ENCODE measurements at places on chromosomes 5 and 9.

DNA sequence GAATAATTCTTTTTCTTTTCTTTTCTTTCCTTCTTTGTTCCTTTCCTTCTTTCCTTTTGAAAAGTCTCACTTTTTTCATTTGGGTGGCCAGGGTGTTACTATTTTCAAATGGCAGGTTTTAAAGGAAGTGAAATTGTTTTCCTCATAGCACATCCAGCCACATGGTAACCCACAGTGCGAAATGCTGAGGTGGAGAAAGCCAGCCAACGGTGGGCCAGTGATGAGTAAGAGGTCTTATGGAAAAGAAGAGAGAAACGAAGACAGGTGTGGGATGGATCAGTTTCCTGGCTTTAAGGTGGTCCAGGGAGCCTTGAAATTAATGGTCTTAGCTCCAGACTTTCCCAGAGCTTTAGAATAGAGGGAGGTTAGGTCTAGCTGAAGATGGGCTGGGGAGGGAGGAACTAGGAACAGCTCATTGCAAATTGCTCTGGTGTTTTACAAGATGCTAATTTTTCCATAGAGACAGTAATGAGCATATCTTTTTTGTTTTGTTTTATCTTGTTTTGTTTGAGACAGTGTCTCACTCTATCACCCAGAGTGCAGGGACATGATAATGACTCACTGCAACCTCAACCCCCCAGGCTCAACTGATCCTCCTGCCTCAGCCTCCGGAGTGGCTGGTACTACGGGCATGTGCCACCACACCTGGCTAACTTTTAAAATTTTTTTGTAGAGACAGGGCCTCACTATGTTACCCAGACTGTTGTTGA, 17.8 kb downstream of the ITK start:
- DNase-seq = peak; percentile 64

DNA sequence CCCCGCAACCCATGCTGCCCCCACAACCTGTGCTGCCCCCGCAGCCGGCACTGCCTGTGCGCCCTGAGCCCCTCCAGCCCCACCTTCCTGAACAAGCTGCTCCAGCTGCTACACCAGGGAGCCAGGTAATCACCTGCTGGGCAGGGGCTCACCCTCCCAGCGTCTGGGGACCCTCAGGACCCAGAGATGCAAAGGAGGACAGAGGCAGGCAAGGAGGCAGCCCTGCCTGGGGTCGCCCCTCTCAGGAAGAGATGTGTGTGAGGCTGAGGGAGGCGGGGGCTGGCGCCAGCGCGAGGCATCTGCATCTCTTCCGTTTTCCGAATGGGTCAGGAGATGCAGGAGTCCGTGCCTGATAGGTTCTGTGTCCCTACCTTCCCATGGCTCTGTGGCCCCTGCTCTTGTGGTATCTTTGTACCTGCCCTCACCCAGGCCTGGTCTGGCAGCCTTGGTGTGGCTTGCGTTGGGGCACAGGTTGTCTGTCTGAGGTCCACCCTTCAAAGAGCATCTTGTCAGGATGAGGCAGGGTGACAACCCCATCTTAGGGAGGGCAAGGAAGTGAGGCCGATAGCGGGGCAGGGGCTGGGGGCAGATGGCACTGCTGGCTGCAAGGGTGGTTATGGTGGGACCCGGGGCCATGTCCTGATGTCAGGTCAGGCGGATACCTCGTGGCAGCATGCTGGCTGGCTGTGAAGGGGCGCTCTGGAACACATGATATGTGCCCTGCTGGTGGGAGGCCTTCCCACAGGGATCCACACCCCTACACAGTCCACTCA, 75.7 kb downstream of the WNK2 start:
- no peak for DNase-seq

GRCh38 chr5:10689391-10690081, 71.5 kb downstream of the DAP start:
- peak; percentile 43 for DNase-seq

GRCh38 chr9:113562653-113563381, 99.3 kb downstream of the RGS3 start:
- no peak for DNase-seq

DNA sequence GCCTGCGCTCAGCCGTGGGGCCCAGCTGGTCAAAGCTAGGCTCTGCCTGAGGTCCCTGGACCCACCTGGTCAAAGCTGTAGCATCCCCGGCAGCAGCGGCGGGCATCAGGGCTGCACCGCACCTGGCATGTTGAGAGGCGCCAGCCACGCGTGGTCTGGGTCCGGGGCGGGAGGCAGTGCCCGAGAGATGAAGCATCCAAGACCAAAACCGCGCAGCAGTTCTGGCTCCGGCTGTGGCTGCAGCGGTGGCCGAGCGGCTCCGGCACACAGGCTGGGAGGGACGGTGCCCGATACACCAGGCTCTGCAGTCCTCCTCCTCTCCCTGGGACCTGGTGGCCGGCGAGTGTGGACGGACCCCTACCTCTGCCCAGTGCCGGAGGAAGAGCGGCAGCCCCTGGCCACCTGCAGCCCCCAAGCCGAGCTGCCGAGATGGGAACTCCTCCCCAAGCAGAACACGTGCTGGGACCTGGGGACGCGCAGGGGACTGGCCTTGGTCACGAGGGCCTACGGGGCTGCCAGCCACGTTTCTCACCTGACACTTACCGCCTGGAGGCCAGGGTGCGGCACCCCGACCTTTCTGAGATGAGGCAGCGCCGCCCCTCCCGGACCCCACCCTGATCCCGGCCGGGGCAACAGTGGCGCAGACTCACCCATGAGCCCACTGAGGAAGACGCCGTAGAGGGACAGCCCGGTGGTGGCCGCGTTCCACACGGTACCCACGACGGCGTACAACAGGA, 33.0 kb downstream of the SLC9A3 start:
- DNase-seq = no peak

DNA sequence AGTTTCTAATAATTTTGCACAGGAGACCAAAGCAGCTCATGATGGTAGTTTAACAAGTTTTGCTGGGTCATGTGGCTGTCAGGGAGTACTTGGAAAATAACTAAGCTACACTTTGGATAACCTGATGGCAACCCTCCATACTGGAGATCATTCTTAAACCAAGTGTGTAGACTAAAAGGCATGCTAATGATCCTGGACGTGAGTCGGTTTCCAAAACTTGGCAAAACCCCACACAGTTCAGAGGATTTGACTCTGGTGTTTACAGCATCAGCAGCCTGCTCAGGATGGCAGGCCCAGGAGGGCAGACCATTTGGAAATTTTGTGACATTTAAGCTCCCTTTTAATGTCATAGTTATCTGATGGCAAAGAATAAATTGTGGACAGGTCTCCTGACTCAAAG, 196.5 kb upstream of the EFNA5 start:
- DNase-seq = no peak

DNA sequence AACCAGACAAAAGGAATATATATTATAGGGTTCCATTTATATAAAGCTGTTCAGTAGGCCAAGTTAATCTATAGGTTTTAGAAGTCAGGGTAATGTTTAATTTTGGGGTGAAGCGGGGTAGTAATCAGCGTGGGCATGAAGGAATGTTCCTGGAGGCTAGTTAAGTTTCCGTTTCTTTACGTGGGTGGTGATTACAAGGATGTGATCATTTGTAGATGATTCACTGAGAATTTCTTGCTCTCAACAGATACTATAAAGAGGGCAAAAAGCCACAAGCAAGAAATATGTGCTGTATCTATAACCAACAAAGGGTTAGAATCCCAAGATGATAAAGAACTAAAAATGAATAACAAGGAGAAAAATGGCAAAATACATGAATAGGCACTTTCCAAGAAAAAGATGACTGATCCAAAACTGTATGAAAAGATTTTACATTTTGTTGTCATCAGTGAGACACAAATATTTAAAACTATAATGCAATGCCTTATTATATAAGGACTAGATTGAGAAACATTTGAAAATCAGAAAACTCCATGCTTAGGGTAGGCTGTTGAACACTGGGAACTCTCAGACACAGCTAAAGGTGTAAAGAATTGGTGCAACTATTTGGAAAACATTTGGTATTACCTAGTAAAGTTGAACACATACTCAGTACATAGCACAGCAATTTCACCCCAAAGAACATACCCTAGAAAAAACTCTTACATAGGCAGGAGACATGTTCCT, 224.3 kb upstream of the S1PR3 start:
- no peak for DNase-seq

- no peak for DNase-seq
Observed at GRCh38 chr9:14347406-14348122, 33.6 kb upstream of the NFIB start.

DNA sequence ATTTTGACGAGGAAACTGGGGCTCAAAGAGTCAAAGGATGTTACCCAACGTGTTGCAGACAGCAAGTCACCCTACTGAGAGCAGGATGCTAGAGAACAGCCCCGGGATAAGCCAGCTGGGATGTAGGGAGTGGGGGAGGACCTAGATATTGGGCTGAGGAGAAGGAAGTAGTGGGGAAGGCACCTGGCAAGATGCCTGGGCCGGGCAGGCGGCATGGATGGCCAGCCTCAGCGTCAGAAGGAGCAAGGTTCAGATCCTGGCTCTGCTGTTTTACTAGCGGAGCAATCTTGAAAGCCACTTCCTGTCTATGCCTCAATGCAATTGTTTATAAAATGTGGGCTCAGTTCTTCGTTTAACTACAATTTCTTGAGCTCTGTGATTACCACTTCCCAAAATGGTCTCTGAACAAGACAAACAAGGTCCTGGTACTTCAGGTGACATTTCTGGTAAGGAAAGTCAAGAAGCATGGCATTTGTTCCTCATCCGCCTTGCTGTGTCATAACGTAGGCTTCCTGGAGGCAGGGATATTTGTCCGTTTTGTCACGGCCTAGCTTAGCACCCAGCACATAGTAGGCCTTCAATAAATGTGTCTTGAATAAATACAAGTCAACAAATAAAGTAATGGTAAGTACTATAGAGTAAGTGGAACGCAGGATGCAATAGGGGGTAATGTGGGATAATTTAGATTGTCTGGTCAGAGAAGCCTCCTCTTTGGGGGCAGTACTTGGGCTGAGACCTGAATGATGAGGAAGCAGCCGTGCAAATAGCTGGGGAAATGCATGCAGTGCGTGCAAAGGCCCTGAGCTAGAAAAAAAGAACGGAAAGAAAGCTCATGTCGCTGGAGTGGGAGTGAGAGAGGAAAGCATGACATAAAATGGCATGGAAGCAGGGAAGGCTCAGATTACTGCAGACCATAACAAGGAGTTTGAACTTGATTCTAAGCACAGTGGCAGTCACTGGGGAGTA, 70.5 kb downstream of the SMIM23 start:
- no peak for DNase-seq

- DNase-seq = no peak
Observed at GRCh38 chr5:150261231-150261630, 28.3 kb downstream of the CAMK2A start.

GRCh38 chr5:97840643-97841042, 657.6 kb upstream of the RIOK2 start:
- no peak for DNase-seq

DNA sequence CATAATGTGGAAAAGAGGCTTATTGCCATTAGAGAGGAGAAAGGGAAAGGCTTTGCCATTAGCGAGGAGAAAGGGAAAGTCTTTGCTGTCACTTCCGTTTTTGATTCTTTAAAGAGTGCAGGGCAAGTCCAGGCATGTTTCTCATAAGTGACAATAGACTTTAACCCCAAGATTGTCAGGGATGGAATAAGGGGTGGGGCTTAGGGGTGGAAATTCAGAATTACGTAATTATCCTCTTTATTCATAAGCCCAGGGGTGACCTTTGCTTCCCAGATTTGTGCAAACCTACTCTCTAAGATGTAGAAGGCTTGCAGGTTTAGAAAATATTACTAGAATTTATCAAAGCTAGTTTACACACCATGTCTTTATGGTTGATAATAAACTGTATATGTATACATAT, 2.3 kb upstream of the PLK2 start:
- DNase-seq = no peak

DNA sequence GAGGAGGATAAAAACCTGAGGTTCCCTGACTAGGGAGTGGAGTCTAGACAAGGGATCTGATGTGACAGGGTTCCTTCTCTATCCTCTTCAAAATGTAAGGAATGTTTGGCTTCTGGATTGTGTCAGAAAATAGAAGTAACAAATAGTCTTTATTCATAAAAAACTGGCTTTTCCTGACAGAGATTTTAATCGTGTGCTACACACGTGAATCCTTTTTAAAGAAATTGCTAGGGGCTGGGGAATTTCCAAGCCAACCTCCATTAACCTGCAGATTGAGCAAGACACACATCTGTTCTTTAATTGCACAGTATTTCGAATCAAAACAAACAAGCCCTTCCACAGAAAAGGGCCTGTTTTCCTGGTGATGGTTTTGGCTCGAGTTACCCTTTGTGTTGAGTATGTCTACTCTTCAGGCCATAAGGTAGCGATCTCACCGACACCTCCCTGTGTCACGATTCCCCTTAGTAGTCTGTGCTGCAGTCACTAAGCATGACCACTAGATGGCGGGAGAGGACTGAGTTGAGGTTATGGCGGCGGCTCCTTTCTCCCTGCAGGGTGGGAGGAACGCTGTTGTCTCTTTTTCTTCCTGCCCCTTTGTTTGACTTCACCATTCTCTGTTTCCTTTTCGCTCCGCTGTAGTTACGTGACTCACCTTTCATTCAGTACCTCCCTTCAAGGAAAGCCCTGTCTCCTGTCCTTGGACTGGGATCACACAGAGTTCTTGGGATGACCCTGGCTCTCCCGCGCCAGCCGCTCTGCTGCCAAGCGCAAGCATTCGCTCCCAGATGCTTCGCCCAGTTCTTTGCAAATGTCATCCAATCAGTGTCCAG, 137.1 kb upstream of the SLC24A2 start:
- DNase-seq = peak; percentile 89

DNA sequence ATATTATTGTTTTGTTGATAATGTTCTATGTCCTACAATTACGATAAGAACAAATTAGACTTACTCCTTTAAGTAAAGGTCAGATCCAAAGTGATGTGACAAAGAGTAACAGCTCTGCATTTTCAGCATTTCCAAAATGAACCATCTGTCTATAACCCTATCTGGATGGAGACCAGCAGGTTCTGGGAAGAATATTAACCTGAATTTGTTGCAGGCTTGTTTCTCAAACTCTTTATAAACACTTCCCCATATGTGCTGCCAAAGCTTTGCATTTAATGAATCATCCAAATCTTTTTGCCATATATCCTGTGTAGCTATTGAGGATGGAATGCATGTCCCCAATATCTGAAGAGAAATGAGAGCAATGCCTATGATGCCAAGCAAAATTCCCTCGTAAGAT, 198.9 kb upstream of the SLC27A6 start:
- no peak for DNase-seq

DNA sequence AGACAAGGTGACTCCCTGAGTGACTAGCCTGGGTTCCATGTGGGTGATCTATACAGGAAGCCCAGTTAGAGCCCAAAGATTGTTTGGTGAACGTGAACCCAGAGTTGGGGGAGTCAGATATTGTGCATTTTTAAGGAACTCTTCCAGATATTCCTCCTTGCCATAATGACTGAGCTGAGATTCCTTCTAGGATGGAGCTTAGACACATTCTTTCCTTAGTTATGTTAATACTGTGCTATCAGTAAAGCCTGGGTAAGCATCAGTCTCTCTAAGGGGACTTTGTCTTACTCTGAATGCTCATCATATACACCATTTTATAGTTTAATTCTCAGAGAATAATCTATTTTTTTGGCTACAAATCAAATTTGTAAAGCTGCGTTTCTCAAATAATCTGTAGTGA, 68.1 kb downstream of the FOXB2 start:
- no peak for DNase-seq
